ENCODE measurements at places on chromosomes 3 and 15. TPM values are rescaled to one million over a fixed set of nuclear protein-coding genes. Genes with fewer than 3 reads are reported as not detected.

CTXN2 gene
- polyA plus RNA-seq, result not detected

SPTBN5 gene
- 2.6 TPM for polyA plus RNA-seq

GRCh38 chr3:149716984-149717383 lies 35.3 kb downstream of the COMMD2 start:
- no peak for DNase-seq

- DNase-seq, result no peak
These were observed 15.8 kb downstream of the CX3CR1 start for GRCh38 chr3:39264053-39264452.

GRCh38 chr3:58874795-58875194 lies 175.0 kb downstream of the CFAP20DC start:
- DNase-seq, result no peak

OR5K2 gene
- not detected for polyA plus RNA-seq

DNA sequence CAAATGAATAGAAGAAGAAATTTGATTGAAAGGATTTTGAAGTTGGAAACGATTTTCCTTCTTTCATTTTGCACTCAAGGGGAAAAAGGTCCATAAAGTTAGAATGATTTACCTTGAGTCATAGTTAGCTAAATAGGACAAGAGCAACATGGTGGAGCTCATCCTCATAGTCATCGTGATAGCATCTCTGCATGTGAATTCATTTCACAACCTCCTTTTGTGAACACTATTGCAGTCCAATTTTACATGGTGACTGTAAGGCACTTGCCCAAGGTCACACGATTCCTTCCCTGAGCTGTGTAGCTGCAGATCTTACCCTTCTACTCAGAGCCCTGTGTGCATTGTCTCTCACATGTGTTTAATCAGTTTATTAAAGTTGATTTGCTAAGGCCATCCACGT lies 359.8 kb upstream of the C2CD4B start:
- no peak for DNase-seq

ZNF860 gene
- 1.1 TPM for polyA plus RNA-seq

ECE2 gene
- polyA plus RNA-seq, result not detected

KPNA4 gene
- polyA plus RNA-seq, result 70.6 TPM

GRCh38 chr15:93974804-93975481 lies 256.4 kb upstream of the MCTP2 start:
- no peak for DNase-seq
